ENCODE measurements at places on chromosomes 11 and 22.

GRCh38 chr11:92101920-92102319 is 122.7 kb upstream of the FAT3 start:
- DNase-seq, result no peak

DNA sequence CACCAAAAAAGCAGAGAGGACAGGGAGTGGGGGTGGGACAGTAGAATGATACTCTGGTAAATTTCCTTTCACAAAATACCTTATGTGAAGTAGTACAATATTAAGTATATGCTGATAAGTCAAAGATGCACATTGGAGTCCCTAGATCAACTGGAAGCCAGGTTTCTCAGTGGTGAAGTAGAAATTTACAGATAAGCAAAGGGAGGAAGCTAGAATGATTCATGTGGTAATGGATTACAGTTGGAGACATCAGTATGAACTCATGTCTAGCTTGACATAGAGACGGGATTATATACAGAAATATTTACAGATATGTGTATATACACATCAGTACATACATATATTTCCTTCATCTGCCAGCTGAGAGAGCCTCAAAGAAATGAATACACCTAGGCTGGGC is 21.5 kb downstream of the PLEKHB1 start:
- DNase-seq, result no peak

GRCh38 chr11:60747359-60747873 is 9.3 kb upstream of the MS4A15 start:
- no peak for DNase-seq

DNA sequence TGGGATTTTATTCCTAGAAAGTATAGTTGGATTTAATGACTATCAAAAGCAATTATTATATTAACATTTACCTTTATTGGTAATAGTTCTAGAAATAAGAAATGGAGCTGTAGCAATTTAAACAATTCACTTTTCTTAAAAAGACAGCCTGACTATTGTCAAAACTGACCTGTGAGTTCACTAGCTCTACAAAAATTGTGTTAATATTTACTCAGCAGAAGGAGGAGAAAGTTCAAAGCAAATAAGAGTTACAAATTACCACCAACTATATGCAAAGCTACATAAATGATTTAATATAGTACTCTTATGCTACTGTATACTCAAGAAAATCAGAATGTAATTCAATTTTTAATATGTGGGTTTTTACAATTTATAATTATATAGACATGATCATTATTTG is 310.0 kb downstream of the DCDC1 start:
- no peak for DNase-seq

DNA sequence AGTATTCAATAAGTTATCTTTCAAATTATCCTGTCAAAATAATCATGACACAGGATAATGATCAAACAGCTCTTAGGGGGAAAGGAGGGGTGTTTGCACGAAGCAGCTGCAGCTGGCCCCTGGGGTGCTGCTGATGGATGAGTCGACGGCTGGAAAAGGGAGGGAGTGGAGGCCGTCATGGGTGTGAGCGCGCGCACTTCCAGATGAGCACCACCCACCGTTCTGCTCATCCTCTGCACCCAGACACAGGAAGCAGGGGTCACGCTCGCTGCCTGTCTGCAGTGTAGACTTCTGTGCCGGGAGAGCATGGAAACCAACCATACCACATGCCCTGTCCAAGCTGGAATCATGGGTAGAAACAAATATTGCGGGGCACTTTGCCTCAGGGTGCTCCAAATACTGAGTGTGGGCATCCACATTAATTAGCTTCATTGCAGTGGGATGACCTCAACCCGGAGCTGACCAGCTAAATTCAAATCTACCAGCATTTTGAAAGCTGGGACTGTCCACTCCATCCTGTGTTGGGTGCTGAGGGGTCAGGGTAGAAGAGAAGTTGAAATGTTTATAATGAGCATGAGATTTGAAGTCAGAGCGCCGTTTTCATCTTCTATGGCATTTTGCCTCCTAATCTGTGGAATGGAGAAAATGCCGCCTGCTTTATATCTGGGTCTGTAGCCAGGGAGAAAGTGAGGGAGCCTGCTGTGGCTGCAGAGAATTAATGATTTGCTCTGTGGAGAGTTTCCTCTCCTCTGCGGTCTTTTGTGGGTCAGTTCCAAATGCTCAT is 802.4 kb downstream of the TBC1D22A start:
- DNase-seq, result no peak

DNA sequence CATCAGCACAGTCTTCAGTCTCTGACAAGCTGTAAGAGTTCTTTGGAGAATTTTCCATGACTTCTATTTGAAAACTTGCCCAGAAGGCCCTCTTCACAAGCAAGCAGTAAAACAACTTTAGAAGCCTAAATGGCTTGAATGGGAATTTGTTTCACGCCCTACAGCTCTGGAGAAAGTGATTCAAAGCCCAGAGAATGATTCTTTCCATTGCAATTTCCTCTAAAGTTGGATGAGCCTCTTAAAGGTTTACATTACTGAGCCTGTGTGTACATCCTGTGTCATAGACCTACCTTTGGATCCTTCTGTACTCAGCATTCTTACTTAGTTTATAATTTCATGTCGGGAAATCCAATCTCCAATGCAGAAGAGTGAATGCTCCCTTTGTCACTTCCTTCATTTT is 6.8 kb upstream of the OR8B3 start:
- DNase-seq, result no peak

DNA sequence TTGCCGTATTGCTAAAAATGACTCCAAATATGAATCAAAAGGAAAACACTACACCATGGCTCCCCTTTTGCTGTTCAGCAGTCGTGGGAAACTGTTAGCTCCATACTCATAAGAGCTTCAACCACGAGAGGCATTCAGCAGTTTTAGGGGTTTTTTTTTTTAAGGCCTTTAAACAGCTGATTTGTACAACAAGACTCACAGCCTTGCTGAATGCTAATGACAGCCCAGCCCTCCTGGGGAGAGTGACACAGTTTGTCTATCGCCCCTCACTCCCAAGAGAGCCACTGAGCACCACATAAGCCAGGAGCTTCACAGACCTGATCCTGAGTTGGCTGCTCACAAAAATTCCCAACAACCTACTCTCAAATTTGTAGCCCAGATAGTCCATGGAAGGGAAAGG is 32.4 kb downstream of the GALNT18 start:
- DNase-seq, result no peak

- no peak for DNase-seq
These were observed 61.6 kb upstream of the KCNQ1OT1 start for GRCh38 chr11:2761131-2762030.

DNA sequence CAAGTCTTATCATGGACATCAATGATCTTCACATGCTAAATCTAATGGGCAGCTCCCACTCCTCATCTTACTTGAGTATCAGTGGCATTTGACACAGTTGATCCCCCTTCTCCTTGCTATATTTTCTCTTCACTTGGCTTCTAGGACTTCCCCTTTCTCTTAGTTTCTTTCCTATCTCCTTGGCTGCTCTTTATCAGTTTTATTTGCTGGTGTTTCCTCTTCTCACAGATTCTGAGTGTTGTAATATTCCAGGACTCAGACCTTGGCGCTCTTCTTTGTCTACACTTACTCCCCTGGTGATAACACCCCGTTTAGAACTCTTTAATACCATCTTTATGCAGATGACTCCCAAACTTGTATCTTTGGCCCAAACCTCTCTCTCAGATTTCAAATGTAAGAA is 33.9 kb upstream of the RASSF10 start:
- no peak for DNase-seq

DNA sequence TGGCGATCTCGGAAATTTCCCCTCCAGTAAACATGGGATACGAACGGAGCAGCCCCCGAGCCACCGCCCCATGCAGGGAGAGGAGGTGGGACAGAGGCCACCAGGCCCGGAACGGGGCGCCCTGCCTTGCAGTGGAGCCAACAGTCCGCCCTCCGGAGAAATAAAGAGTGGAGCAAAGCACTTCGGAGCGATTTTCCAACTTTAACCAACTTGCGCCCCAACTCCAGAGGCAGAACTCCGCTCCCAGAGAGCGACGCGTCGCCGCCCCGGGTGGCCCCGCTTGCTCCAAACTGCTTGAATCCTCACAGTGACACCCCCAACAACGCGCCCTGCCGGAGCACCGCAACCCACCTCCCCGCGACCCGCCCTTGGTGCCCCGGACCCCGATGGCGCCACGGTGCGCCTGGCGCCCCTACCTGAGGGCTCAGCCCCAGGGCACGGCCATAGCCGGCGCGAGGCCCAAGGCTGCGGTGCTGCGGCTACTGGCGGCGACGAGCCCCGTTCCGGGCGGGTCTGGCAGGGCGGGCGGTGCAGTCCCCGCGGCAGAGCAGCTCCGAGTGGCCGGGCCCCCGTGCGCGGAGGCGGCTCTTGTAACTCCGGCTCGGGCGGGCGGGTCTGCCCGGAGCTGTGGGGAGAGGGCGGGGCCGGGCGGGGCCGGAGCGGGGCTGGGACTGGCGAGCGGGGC is at the start of gene AHNAK:
TSS of gene AHNAK (minus strand) at position 563 of the 685 bp plus-strand sequence. CDS start 10,708 bp downstream, outside the sequence.
- peak; percentile 70 for DNase-seq

- DNase-seq, result peak; percentile 59
These were observed 6.3 kb upstream of the KCNJ5 start for GRCh38 chr11:128884703-128885338.
